CD4-positive, alpha-beta T cell treated with Interleukin-17A for 1 hour (primary cell): ENCODE measurements at places on chromosomes 16 and 17.

DNA sequence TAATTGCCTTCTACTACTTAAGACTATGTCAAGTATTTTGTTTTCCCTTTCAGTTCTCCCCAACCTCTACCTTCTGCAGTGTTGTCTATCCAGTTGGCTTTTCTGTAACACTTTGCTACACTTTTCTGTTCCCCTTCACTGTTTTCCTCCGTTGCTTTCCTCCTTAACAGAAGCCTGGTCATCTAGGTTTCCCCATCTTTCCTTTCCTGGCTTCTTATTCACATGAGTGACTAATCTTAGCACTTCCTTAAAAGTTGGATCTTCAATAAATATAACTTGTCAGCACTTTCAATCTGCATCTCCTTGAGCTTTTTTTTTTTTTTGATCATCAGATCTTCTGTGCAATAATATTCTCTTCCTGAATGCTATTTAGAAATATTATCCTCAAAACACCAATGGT is 2.8 kb upstream of the SLFN11 start:
- no peak for DNase-seq

DNA sequence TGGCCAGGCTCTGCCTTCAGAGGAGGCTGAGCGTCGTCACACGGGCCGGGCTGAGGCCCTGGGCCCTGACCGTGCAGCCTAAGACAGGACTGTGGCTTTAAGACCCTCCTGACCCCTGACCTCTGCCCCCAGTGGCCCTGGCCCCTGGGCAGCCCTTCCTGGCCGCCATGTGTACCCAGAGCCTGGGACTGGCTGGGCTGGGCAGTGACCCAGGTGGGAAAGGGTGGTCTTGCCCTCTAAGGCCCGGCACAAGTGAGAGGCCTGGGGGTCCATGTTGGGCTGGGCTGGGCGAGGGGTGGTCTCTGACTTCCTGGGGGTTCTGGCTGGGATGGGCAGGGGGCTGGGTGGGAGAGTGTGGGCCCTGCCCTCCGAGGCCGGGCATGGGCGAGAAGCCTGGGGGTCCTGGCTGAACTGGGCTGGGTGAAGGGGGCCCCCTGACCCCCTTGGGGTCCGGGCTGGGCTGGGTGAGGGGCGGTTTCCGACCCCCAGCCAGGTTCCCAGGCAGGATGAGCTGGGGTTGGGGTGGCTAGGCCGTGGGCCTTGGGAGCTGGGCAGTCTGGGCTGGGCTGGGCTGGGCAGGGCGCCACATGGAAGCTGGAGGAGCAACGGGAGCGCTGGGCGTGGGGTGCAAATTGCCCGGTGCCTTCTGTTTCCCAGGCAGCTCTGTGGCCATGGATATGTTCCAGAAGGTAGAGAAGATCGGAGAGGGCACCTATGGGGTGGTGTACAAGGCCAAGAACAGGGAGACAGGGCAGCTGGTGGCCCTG is at the start of gene CDK3:
CDK3 (plus strand) TSS at position 101 of the 767 bp plus-strand sequence; CDS start at position 672, 571 bp downstream.
- no peak for DNase-seq

- DNase-seq = no peak
Measured at GRCh38 chr17:78538033-78538776, 39.0 kb downstream of the DNAH17 start.

DNA sequence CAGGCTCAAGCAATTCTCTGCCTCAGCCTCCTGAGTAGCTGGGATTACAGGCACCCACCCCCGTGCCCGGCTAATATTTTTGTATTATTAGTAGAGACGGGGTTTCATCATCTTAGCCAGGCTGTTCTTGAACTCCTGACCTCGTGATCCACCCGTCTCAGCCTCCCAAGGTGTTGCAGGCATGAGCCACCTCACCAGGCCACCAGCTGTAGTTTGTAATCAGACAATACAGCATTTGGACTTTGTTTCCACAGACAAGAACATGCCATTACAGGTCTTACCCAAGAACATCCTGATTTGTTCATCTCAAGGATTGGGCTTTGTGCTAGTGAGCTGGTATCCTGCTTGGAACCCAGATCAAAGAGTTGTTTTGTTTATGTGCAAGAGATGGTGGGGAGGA is 30.1 kb downstream of the C17orf100 start:
- DNase-seq = no peak

GRCh38 chr16:49359591-49359990 is 14.0 kb upstream of the C16orf78 start:
- no peak for DNase-seq
